ENCODE measurements at places on chromosomes 16 and 17.

- H3K27me3 ChIP-seq: no peaks in the 10 kb centered on the region
- no peak for DNase-seq
- H3K4me1 ChIP-seq: no peaks in the 10 kb centered on the region
- H3K36me3 ChIP-seq: no peaks in the 10 kb centered on the region
- no peak overlapping the region for H3K27ac ChIP-seq
- H3K4me3 ChIP-seq: no peak overlapping the region
Measured at GRCh38 chr17:9472094-9472493, 103.5 kb downstream of the STX8 start.

GRCh38 chr16:1890024-1890707 is 18.2 kb upstream of the MEIOB start:
- H3K36me3 ChIP-seq: no peaks in the 10 kb centered on the region
- peaks cover 17% of the 10 kb centered on the region for H3K4me1 ChIP-seq
- H3K27ac ChIP-seq: no peak overlapping the region
- no peaks in the 10 kb centered on the region for H3K27me3 ChIP-seq
- DNase-seq: no peak

DNA sequence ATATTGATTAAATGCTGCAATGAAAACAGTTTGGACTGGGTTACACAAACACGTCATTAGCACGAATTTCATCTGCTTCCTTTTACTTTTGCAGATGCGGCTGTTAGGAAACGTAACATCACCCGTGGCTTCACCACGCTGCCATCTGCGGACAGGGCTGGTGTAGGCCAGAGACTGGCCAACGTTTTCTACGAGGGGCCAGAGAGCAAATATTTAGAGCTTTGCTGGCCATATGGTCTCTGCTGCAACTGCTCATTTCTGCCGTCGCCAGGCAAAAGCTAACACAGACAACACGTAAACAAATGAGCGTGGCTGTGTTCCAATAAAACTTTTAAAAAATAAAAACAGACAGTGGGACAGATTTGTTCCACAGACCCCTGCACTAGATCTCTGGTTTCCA is 96.6 kb downstream of the ENGASE start:
- no peak overlapping the region for H3K27ac ChIP-seq
- no peaks in the 10 kb centered on the region for H3K4me1 ChIP-seq
- no peak for DNase-seq
- H3K4me3 ChIP-seq: no peak overlapping the region

- peaks cover 8% of the 10 kb centered on the region for H3K4me1 ChIP-seq
- no peak overlapping the region for H3K27ac ChIP-seq
- no peak for DNase-seq
- no peaks in the 10 kb centered on the region for H3K36me3 ChIP-seq
- H3K27me3 ChIP-seq: peaks cover 3% of the 10 kb centered on the region
Measured at GRCh38 chr17:35892091-35893035, 12.2 kb upstream of the CCL5 start.

- H3K4me3 ChIP-seq: peak overlapping the region; percentile 79
- no peaks in the 10 kb centered on the region for H3K27me3 ChIP-seq
- H3K27ac ChIP-seq: peak overlapping the region; percentile 97
- DNase-seq: peak; percentile 88
- H3K4me1 ChIP-seq: peaks cover 29% of the 10 kb centered on the region
- H3K36me3 ChIP-seq: peaks cover 15% of the 10 kb centered on the region
Measured at GRCh38 chr17:68248199-68248825, 469 bp downstream of the AMZ2 start.

- no peaks in the 10 kb centered on the region for H3K36me3 ChIP-seq
- no peaks in the 10 kb centered on the region for H3K27me3 ChIP-seq
- no peak for DNase-seq
- H3K4me3 ChIP-seq: no peak overlapping the region
Measured at GRCh38 chr17:69423450-69423849, 9.0 kb downstream of the MAP2K6 start.

Data from suprapubic skin (tissue), 4 donors.